Activated T-cell treated with anti-CD3 and anti-CD28 coated beads for 4 hours (primary cell): ENCODE measurements at places on chromosomes 4 and X.

GRCh38 chrX:27598312-27598711 is 8.2 kb downstream of the DCAF8L2 start:
- DNase-seq = no peak

GRCh38 chrX:54479136-54480111 is 16.6 kb downstream of the FGD1 start:
- DNase-seq = no peak

DNA sequence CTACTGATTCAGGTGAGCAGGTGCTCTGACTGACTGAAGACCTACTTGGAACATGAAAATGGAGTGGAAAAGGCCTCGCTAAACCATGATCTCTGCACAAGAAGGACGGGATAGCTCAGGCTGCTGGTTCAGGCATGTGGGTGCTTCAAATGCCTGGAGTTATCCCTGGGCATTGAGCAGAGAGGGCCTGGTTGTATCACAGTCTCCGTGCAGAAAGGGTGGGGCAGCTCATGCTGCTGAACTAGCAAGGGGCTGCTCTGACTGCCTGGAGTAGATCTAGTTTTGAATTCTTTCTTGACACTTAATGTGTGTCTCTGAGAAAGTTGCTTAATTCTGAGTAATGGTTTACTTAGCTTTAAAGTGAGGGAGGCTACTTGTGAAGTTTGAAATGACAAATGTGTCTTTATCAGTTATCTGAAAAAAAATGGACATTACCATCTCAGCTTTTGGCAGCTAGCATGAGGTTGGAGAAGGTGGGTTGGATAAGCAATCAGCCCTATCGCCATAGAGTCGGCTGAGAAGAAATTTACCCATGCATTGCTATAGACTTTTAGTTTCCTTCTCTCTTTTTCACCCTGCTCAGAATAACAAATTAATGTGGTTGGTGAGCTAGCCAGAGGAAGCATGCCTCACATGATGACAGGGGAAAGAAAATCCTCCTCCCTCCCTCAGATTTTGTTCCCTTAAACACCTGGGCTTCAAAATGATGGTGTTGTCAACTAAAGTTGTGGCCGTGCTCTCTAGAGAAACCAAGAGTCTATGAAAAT is 832.4 kb downstream of the STIM2 start:
- no peak for DNase-seq

DNA sequence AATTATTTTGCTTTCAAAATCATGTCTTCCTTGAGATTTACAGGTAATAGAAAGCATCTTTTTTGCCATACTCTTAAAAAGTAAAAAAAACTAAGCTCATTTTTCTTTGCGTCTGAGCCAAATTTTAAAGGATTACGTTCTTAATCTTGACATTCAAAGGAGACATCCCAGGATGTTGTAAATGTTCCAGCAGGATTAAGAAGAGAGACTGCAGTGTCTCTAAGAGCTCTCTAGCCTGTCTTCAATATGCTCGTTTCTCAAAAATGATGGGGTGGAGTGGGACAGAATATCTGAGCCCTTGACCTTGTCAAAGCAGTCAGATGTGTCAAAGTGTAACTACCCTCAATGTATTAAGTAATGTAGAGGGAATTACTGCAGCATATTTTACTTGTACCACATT is 363.3 kb downstream of the PCDH7 start:
- DNase-seq = no peak

- DNase-seq = no peak
Measured at GRCh38 chr4:1873291-1873690, 2.1 kb downstream of the NSD2 start.

DNA sequence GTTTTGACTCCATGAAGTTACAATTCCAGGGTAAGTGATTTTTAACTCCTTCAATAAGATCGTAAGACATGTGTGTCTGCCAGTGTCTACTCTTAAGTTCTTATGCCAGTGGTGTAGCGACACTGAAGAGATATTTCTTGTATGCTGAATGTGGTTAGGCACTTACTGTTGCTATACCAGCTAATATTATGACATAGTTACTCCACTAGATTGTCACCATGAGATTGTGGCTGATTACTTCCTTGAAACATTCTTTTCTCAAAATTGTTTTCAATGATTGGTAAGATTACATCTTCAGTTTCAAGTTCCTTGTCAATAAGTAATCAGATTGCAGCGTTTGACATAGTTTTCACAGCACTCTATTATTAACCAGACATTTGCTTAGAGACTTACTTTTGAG is 60.6 kb upstream of the PAGE5 start:
- DNase-seq = no peak

- DNase-seq = no peak
Measured at GRCh38 chr4:3145234-3145924, 70.9 kb downstream of the HTT start.

- peak; percentile 53 for DNase-seq
Measured at GRCh38 chrX:119729408-119730201, 28.8 kb upstream of the SOWAHD start.

DNA sequence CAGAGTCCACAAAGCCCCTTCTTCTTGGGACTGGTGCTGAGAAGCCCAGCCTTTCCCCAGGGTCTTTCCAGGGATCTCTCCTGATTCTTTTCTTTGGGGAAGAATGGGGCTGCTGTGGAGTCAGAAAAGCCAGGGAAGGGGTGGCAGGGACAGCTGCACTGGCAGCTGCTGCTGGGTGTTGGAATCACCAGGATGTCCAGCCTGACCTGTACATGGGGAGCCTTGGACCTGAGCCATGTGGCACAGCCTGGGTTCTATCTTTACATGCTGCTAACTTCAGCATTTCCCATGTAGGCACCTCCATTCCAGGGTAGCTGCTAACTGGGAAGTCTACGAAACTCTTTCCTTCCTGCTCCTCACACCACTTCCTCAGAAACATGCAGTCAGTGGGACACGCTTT is 36.0 kb downstream of the MED28 start:
- no peak for DNase-seq

- DNase-seq = no peak
Measured at GRCh38 chrX:103927030-103927429, 35.4 kb upstream of the TMSB15B start.

DNA sequence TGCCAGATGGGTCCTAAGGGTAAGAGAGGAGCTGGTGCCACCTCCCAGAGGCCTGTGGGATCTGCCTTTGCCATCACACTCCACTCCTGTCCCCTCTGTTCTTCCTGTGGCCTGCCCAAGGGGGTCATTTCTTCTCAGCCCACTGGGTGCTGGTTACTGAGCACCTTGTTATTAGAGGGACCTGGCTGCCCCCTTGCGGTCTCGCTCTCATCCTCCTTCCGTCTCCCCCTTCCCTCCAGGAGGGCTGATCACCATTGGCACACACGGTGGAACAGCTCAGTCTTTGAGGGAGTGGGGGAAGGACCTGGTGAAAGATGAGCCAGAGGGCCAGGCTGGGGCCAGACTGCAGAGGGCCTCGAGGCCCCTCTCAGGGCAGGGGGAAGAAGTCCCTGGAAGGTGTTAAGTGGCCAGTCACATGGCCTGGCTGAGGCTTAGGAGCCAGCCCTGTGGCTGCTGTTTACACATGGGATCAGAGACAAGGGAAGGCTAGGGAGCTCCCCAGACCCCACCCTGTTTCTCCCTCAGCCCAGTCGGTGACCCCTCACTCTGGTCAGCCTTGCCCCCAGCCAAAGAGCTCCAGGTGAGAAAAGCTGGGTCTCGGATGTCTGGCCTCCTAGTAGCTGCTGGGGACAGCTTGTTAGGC is 68.1 kb downstream of the MTMR1 start:
- no peak for DNase-seq

DNA sequence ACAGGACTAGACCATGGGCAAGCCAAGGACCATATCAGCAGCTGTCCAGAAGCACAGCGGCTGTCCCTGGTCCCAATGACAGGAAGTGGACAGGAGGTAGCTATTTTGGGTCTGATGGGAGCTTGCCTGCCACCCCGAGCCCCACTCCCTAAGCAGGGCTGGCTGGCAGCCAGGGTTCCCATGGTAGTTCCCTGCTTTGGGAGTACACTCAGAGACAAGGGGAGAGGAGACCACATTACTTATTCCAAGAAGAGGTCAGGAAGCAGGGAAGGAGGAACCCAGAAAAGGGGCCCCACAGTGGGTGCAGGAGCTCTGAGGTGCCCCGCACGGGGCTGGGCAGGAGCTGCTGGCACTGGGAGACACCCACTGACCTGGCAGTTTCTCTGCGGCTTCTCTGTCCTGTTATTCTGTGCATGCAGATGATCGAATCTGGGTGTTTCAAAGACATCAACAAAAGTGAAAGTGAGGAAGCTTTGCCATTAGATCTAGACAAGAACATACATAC is 36.3 kb downstream of the HTT-AS start:
- no peak for DNase-seq

GRCh38 chrX:85996555-85996954 is 50.8 kb downstream of the CHM start:
- no peak for DNase-seq

- no peak for DNase-seq
Measured at GRCh38 chr4:1353186-1354055, 6.4 kb downstream of the UVSSA start.

DNA sequence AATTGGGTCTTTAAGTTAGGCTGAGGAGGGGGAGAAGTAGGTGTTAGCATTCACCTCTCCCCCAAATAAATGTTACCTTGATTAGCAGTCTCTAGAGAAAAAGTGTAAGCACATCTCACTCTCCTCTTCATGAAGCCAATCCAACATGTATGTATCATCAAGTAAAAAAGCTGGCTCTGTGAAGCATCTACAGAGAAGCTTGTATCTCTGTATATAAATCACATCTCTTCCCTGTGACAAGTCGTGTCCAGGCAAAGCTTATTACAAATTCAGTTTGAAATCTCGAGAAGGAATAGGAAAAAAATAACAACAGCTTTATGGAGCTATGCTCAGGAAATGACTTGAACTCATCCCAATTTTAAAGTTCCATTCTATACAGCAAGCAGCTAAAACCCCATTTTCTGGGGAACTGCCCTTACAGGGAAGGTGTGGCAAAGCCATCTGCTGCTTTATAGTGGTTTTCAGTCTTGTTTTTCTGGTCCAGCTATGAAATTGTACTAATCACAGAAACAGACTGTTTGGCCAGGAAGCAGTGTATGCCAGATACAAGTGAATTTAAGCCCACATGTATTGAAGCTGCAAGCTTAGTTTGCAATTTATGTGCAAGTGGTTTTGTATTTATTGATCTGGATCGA is 313.3 kb upstream of the NOCT start:
- no peak for DNase-seq

GRCh38 chr4:24190761-24191695 is 301.2 kb upstream of the PPARGC1A start:
- no peak for DNase-seq

- DNase-seq = no peak
Measured at GRCh38 chr4:7183780-7184460, 8.4 kb upstream of the SORCS2 start.

DNA sequence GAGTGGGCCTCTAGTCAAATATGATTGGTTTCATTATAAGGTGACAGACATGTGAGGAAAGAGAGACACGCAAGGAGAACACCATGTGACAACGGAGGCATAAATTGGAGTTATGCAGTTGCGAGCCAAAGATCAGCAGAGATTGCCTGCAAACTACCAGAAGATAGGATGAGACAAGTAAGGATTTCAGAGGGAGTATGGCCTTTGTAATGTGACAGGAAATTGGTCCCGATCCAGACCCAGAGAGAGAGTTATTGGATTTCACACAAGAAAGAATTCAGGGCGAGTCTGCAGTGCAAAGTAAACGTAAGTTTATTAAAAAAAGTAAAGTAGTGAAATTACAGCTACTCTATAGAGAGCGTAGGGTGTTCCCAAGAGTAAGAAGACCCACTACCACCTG is 35.7 kb upstream of the NDST4 start:
- DNase-seq = no peak

DNA sequence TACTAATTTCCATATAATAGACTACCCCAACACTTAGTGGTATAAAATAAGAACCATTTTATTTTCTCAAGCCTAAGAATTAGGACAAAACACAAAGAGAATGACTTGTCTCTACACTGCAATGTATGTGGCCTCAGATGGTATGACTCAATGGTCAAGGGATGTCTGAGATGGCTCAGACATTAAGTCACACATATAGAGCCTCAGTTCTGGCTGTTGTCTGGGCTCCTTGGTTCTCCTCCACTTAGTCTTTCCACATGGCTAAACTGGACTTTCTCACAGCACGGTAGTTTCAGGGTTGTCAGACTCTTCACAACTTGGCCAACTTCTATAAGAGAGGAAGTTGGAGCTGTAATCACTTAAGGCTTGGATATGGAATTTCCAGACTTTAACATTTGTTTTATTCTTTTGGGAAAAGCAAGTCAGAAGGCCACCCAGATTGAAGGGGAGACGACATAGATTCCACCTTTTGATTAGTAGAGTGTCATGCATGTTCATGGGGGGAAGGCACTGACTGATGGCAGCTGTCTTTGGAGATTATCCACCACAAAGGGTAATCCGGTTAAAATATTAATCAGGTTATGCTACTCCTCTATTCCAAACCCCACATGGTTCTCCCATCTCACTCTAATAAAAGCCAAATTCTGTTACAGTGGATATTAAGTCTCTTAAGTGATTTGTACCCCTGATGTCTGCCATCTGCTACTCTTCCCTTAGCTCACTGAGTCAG is 9.4 kb downstream of the IL15 start:
- DNase-seq = no peak

DNA sequence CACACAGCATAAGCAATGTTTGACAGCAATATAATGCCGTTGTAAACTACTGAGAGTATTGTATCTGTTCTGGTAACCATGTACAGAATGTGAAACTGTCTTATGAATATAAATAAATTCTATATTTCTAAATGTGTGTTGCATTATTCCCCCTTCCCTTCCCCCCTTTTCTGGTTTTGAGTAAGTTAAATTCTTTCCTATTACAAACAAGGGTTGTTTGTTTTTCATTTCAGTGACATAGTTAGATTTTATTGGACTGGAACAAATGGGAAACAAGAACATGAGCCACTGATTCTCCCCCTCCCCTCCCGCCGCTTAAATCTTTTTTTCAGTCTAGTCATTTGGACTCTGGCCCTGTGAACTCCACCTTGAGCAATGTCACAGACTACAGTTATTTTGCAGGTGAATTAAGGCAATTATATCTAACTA is 69.8 kb downstream of the GPAT3 start:
- DNase-seq = no peak

DNA sequence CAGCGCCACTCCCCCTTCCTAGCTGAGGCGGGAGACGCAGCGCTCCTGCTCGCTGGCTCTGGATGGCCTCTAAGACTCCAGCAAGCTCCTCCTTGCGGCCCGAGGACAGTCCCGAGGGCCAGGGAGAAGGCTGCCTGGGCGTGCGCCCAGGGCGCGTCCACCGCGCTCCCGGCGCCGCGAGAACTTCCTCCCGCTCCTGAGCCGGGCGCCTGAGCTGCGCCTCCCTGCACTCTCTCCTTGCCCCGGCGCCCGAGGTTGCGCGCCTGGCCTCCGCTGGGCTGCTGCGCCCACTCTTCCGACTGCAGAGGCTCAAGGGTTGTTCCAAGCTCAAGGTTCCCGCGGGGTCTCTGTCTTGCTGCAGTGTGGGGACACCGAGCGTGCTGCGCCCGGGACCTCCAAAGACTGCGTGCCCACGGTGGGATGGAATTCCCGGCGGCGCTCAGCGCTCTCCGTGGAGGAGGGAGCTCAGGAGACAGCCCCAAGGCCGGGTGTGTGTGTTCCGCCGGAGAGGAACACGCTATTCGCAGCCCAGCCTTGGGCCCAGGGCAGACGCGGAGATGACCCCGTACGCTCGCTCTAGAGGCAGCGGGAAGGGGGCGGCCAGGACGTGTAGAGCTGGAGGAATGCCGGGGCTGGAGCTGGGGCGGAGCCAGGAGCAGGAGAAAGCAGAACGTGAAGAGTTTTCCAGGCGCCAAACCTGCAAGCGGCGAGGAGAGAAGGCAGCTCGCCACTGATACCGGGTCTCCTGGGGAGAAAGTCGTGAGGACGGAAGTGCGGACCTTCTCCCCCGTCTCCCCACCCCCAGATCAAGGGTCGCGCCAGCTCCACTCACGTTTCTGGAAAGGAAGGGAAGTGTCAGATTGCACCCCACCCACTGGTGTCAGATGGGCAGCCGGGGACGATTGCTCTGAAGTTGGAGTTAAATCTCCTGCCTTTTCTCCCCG is at the start of gene ARHGAP6:
ARHGAP6 (minus strand) TSS at position 753 of the 944 bp plus-strand sequence. CDS start 1,092 bp downstream, outside the sequence.
- no peak for DNase-seq
